ENCODE measurements at places on chromosomes 6 and 20.

DNA sequence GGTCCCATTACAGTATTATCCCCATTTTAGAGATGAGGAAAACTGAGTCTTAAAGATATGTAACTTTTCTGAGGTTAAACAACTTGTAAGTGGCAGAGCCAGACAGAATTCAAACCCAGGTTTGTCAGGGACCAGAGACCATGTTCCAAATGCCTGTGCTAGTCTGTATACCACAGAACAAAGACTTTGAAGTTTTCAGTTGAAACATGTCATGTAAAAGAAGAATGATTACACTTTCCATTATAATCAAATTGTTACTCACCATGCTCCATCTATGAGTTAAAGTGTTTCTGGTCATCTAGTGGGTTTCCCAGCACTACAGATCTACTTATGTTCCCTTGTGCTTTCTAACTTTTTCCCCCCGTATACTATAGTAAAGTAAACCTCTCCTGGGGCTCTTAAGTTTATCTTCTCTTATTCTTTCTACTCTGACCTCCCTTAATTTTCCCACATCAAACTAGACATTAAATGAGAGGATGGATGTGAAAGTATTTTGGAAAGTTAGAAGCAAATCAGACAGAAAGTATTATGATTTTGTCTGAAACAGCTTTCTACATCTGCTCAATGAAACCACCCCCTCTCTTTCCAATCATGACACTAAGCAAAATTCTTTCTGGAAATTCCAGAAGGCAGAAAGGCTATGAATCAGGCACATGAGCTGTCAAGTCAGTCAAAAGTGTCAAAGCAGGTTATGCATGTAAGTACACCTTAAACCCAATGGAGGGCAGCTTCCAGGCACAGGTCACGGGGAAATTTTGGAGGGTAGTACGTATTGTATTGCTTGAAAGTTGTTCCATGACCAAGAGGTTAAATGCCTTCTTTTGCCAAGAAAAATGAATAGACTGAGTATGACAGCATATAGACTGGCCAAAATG is 132.7 kb upstream of the MAP3K7 start:
- no peak for DNase-seq

DNA sequence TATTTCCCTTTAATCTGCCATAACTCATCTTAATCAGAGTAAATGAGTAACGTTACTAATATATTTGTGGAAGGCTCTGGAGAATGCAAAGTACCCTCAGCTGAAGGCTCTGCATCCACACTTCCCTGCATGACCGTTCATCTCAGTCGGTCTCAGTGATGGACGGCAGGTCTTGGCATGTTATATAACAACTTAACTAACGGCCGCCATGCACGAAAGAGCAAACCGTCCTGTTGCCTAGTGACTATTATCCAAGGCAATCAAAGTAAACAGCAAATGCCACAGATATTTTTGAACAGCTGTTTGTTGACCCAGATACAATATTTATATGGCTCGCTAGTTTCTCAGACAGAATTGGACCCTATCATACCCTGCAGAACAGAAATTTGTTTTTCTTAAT is 194.9 kb upstream of the SMLR1 start:
- DNase-seq: no peak

DNA sequence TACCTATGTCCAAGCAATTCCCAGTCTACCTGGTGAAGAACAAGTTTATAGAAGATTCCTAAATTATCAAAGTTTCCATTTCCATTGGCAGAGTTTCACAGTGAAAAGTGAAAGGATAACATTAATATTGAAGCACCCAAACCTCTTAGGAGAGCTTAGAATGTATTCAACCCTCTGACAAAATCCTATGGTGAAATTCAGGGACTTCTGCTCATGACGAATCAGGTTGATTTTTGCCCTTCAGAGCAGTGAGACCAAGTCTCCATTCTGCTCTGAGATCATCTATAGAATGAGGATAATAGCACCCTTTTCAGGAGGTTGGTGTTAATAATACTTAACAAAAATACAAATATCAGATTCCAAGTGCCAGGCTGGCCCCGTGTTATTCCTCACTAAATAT is 15.5 kb downstream of the SERPINB1 start:
- no peak for DNase-seq

DNA sequence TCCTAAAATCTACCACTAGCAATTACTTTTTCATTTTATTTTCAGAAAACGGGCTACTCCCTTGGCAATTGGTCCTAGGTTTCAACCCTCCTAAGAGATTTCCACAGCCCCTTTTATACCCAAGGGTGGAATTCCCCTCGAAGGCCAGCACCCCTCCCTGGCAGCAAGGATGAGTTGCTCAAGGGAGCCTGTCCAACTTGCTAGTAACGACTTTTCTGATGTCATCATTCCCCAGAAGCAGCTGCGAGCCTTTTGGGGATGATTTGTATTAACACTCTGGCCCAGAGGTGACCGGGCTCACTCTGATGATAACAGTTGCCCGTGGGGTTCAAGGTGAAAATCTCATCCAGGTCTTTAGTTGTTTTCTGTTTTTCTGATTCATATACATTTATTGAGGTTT is 30.7 kb upstream of the NAA20 start:
- DNase-seq: no peak

DNA sequence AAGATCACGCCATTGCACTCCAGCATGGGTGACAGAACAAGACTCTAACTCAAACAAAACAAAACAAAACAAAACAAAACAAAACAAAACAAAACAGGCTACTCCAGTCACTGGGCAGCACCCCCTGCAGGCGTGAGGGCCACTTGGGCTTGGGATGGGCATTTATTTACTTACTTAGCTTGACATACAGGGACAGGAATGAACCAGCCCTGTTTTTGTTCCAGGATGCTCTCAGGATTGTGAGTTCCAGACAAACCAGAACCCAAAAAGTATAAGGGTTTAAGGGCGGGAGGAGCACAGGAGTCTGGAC is 4.0 kb upstream of the PTPN1 start:
- DNase-seq: no peak

- DNase-seq: no peak
These were observed 65.9 kb upstream of the CLDN20 start for GRCh38 chr6:155197932-155198331.

GRCh38 chr6:97262676-97263075 is 20.3 kb downstream of the MMS22L start:
- no peak for DNase-seq

DNA sequence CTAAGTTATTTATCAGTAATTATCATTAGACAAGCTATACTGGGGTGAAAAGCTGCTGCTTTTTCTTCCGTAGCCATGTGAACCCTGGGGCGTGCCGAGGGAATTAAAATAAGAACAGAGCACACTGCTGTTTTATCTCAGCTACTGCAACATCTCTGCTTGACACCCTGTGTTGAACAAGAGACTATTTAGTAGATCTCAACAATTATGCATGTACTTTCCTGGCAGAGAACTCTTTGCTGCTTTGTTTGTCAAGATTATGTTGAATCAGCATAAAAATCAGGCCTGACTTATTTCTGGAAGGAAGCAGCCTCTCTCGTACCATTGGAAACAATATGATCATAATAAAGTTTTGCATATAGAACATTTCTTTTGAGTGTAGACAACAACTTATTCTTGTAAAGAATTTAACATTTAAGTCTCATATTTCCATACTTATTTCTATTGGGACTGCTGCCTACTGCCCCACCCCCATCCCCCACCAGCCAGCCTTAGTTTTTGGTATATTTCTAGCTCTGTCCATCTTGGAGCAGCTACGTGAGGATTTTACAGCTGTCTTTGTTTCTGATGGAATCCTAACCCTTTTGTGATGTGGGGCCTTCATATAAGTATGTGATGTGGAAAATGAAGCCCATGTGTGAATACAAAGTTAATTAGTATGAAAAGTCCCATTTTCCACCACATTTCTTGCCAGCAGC is 1011.4 kb downstream of the KIF16B start:
- DNase-seq: peak; percentile 10

DNA sequence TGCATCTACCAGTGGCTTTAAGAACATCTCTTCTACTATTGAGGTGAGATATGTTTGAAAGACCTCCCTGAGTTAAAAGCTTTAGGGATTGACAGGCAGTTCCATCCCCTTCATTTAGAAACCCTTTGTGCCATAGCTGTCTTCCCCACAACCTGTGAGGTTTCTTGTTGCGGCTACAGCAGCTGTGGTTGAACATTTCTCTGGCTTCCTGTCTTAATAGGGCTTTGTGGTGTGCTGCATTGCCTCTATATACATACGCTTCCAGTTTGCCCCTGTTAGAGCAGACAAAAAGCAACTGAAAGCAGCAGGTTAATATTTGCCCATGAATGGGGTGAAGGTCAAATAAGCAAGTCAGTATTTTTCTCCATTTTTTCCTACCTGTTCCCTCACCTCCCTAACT is 210.2 kb downstream of the TMEM200A start:
- no peak for DNase-seq

DNA sequence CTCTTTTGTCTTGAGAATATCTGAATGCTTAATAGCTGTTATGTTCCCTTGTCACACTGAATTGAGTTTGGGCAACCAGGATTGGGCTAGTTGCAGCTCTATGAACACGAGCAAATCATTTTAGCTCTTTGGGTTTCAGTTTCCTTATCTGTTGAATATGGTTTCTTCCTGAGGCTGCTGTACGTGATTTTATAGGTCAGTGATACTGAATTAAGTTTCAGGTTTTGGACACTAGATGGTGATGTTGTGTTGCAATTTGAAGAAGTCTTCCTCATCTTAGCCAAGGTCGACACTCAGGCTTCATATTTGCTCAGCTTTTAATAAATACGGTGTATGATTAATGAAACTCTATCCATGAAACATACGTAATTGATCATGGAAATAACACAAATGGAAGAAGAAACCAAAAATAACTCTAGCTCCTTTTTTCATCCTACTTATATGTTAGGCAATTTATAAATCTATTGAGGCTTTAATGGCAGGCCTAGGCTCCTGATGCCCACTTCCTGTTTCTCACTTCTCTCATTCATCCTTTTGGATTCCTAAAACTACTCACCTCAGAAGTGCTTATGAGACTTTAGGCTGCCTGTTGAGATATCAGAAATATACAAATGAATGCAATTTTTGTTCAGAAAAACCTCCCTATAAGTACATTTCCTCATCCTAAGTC is 354.1 kb upstream of the MAP3K7 start:
- peak; percentile 80 for DNase-seq

- DNase-seq: no peak
These were observed 10.5 kb upstream of the RAMACL start for GRCh38 chr6:166596776-166597507.

GRCh38 chr20:19370076-19371075 is 157.9 kb downstream of the SLC24A3 start:
- DNase-seq: no peak

DNA sequence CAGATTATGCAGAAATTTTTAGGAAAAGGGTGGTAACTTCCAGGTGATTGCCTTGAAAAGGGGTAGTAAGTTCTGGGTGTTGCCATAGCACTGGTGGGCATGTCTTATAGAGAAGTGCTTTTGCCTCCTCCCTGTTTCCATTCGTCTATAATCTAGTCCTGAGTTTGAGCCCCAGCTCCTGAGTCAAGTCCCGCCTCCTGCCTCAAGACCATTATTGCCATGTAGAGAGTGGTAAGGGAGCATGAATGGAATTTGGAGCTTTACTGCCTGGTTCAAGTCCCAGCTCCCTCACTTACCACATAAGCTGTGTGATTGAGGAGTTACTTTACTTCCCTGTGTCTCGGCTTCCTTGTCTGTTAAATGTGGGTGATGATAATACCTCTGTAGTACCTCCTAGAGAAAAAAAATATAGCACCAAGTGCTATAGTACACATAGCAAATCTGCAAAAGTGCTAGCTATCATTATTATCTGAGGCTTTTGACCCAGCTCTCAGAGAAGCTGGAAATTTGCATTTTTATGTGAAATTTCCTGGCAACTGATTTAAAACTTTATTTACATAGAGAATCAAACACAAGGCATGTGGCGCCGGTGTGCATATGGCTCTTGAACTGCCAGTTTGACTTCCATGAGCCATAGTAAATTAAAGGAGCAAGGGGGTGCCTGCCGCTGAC is 36.0 kb downstream of the TGM6 start:
- DNase-seq: no peak

GRCh38 chr6:129523816-129524215 is 186.2 kb downstream of the ARHGAP18 start:
- no peak for DNase-seq
